Stimulated activated CD4-positive, alpha-beta T cell treated with anti-CD3 and anti-CD28 coated beads, Interleukin-4, amount 100 ng/mL, for 1 hour (primary cell): ENCODE measurements at places on chromosomes 12 and 14.

GRCh38 chr12:69898236-69898635, 73.2 kb downstream of the MYRFL start:
- no peak for DNase-seq

- DNase-seq: no peak
Measured at GRCh38 chr12:92439420-92439805, 263.4 kb upstream of the PLEKHG7 start.

DNA sequence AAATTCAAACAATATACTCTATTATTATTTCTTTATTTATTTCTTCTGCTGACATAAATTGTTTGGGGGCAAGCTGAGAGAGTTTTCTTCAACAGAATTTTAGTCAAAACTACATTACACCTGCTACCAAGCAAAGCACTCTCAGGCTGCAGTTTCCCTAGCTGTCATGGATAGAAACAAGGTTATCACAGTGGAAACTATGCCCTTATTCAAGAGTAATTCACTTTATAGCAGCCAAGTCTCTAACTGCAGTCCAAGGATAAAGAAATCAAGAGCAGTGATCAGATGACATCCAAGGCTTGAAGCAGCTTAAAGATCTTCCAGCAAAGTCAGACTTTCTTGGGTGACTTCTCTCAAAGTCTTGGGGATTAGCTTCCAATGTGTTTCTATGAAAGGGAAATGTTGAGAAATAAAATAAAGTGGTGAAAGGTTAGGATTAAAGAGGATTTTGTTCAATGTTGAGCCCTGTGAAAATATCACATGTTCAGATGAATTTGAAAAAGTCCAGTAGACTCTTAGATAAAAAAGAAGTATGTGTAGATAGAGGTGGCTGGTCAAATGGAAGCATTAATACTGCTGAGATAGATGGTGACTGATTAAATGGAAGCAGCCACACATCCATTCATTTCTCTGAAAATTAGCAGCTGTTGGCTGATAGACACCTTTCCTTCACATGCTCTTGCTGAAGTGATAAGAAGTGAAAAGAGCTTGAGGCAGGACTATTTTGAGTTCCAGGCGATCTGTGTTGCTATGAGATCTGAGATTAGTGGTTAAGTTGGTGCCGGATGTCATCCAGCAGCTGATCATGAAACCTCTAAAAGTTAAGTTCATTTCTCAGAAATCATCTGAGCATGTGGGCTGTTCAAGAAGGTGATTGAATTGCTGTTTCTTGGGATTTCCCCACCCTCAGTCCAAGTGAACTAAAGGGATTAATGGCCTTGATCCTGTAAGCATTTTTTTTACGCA, 257.8 kb upstream of the BTG1 start:
- DNase-seq: peak; percentile 32

- DNase-seq: no peak
Measured at GRCh38 chr12:90280033-90280432, 571.4 kb upstream of the ATP2B1 start.

DNA sequence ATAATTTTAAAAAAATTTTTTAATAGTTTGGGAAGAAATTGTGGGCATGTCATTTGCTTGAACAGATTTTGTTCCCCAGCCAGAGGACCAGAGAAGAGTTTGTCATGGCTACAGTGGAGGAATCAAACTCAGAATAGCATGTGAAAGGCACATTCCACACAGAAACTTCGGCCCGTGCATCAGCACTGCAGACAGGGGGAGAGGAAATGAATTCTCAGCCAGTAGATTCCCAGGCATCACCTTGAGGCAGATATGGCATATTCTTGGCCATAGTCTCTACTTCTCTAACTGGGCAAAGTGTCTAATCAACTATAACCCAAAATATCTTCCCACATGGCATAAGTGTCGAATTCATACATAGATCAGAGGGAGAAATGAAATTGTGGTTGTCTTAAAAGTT, 153.3 kb downstream of the PRKCH start:
- DNase-seq: no peak
